ENCODE measurements at places on chromosomes 6 and 20.
A peak's percentile ranks its signal among the peaks of the same experiment; 100 is the strongest.

DNA sequence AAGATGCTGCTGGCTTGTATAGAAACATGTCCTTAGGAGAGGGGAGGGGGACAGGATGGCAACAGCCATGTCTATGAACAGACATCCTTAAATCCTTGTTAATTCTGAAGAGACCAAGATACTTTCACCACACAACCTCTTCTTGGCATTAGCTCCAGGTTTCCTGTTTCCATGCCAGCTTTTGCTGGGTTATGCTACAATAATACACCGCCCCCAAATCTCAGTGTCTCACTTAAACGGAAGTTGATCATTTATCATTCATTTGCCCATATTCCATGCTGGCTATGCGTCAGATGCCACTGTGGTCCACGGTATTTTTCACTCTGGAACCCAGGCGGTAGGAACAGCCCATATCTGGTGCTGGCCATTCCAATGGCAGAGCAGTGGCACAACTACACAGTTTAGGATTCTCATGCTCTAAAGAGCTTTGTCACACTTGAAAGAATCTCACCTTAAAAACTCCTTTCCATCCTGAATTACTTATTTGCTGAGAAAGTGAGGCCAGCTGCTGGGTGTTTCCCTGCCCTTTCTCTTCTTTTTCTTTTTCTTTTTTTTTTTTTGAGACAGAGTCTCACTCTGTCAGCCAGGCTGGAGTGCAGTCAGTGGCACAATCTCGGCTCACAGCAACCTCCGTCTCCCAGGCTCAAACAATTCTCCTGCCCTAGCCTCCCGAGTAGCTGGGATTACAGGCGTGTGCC lies 3.7 kb upstream of the RNASET2 start:
- DNase-seq = no peak

- no peak for DNase-seq
These were observed 26.2 kb downstream of the ADTRP start for GRCh38 chr6:11752360-11752759.

- no peak for DNase-seq
These were observed 11.5 kb downstream of the ADGRG6 start for GRCh38 chr6:142313284-142313683.

- DNase-seq = peak; percentile 65
These were observed 31.4 kb downstream of the PRDM1 start for GRCh38 chr6:106117579-106117978.

DNA sequence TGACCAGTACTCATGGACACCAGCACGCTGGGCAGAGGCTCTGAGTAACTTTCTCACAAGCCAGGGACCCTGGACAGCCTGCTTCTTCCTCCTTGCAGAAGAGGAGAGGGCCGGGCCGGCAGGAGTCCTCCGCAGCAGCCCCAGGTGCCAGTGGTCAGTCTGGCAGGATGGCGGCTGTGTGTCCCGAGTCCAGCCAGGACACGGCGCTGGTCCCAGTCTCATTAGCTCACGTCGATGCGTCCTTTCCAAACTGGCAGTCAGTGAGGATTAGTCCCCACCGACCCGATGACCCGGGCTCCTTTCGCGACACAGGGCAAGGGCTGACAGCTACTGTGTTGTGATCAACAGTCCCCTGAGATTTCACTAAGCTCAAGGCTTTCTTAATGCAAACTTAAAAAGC lies 267.0 kb downstream of the TAF4 start:
- DNase-seq = no peak

GRCh38 chr6:152089992-152090391 lies 282.5 kb downstream of the ESR1 start:
- no peak for DNase-seq

DNA sequence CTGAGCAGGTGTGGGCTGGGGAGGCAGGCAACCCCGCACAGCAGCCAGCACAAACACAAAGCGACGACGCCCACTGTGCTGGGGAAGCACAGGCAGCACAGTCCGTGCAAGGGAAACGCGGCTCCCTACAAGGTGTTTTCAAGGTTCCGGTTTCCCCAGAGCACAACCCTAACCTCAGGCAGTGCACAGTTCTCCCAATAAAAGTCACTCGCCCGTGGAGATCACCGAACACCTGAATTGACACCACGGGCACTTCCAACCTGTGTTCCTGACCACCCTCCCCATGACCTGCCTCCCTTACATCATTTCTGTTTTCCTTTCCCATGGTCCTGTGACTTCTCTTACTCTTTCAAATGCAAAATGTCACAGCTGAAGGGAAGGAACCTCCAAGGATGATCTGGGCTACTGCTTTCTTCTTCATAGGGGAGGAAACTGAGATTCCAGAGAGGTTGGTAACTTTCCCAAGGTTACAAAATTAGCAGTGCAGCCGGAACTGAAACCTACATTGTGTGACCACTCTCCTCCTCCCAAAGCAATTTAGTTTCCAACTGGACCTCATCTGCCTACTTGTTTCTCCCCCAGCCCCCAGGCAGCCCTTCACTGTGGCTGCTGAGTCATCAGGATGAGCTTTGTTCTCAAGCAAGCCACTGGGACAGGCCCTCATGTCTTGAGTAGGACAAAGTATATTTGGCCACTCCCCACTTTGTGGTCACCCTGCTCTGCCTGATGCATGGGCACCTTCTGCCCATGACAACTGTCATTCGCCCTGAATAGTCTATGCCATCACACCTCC lies 125.3 kb downstream of the ATXN1 start:
- DNase-seq = no peak

DNA sequence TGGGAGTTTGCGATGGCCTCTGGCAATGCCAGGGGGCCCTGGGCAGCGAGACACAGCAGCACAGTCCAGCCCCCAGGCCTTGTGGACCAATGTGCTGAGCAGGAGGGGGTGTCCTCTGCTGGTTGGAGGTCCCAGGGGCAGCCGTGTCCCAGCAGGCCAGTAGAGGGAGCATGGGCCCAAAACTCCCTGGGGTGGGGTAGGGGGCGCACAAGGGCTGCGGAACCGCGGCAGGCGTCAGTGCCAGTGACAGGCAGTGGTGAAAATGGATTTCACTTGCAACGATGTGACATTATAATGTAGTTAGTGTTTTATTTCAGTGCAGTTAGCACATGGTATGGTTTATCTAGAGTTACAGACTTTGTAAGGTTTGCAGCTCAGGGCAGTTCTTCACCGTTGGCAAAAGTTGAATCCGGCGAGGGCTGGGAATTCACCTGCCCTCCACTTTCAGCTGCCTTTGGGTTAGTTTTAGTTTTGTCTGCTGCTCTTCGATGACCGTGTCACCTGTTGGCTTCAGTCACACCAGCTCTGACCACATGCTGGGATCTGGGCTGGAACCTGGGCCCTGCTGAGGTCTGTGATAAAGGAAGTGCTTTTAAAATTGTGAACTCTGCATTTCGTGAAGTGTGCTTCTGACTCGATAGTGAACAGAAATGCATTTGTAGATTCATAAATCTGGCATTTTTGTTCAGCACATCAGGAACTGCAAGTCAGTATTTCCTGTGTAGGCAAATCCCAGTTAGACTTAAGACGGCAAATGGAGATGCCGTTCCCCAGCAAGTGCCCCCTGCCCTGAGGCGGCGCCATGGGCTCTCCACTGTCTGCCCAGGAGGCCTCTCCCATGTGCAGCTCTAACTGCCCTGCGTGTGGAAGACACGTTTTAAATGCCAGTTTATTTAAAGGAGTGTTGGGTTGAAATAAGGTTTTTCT lies 46.8 kb downstream of the PYGB start:
- peak; percentile 67 for DNase-seq

DNA sequence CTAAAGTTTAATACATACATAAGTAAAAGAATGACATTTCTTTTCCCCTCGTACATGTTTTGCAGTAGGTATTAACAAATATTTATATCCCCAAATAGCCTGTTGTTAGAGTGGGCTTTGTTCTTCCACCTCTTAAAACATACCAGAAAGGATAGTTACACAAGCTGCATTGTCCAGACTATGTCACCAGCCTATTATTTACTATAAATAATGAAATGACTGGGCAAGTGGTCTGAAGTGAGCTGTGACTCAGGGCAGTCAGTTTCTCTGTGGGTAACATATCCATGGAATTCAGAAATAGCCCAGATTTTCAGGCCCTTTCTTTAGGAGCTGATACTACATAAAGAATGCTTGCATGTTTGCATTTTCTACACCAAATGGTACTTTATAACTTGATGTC lies 60.1 kb downstream of the FUT9 start:
- DNase-seq = no peak

GRCh38 chr6:23349521-23350147 lies 776.4 kb upstream of the NRSN1 start:
- no peak for DNase-seq

DNA sequence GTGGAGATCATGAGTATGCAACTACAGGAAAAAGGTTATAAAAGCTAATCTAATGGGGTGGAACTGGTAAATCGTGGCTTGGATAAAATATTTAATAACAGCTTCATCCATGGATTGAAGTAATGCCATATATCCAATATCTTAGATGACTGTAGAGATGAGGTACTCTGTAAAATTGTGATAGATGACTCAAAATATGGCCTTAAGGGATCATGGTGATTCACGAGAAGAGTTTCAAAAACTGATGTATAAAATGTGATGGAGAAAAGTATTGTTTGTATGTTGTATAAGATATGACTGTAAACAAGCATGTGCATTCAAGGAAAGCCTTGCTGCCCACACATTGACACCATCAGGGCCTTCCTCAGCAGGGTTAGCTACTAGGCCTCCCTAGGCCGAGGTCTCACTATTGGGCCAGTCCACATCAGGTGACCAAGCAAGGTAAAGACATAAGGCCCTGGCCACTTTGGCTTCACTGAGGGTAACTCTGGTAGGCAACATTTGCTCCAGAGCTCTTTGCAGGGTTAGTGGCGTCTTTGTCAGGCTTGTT lies 17.7 kb upstream of the CCN6 start:
- peak; percentile 54 for DNase-seq

- DNase-seq = no peak
These were observed 1129.5 kb downstream of the EPHA7 start for GRCh38 chr6:92289831-92290230.

All from activated T-cell treated with anti-CD3 and anti-CD28 coated beads, Interleukin-2, amount 50 U/mL, for 72 hours (primary cell).